ENCODE measurements at places on chromosomes 3 and 15.

GRCh38 chr3:152295806-152296205 is 27.1 kb downstream of the MBNL1 start:
- DNase-seq, result no peak

DNA sequence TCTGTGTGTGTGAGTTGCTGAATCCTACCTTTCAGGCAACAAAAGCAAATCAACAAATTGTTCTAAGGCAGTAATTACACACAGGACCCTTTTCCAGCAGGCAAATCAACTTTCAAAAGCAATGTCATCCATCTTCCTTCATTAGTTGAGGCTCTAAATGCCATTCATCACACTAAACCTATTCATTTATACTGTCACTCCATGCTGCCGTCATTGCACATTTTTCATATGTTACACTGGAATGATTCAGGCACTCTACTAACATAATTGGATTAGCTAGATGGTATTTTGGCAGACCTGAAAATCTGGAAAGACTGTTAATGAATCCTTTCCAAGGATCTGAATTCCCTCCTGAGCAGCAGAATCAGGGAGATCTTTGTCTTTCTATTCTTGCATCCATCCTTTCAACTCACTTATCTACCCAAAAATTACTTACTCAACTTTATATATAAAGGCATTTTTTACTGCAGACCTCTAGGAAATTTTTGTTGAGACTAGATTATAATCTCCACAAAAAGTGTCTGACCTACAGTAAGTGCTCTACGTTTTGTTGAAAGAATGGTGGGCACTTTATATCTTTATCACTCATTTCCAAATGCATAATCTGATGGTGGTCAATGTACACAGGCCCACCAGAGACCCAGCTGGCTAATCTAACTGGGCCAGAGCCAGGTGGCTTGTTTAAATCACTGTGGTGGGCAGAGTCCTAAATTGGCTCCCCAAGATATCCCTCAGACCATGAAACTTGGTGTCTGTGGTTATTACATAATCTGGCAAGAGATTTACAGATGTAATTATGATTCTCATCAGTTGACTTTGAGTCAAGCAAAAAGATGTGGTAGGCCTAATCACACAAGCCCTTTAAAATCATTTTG is 25.0 kb downstream of the MIX23 start:
- DNase-seq, result no peak

DNA sequence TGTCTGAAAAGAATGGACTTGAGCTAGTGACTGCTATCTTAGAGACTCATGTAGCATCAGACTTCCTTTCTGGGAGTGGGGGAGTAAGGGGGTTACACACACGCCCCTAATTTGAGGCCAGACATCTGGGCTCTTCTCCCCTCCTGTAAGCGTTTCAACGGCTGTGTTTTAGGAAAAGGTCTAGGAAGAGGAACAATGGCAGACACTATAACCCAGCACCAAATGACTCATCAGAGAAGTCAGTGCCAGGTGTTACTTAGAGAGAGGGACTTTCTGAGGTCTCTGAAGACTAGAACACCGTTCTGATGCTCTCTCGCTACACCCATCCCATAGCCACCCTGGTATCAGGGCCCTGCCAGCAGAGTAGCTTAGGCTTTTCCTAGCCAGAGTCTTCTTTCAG is 65.5 kb downstream of the SSUH2 start:
- no peak for DNase-seq

DNA sequence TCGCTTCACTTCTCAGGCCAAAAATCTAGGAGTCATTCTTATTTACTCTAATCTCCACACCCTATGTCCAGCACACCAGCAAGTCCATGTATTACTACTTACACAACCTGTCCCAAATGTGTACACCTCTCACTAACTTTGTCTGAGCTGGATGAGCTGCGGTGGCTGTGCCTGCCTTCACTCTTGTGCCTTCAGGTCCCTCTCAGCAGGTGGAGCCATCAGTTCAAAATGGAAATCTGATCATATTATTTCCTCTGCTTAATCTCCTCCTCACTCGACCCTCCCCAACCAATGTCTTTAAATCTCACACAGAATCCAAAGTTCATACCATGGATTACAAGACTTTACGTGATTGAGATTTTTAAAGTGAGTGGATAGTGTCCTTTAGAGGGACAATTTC is 82.8 kb downstream of the SSR3 start:
- no peak for DNase-seq

- DNase-seq, result no peak
Observed at GRCh38 chr15:41906608-41907007, 12.8 kb upstream of the SPTBN5 start.

- no peak for DNase-seq
Observed at GRCh38 chr3:192409201-192409837, 318.0 kb downstream of the FGF12 start.

- DNase-seq, result no peak
Observed at GRCh38 chr3:112779558-112780480, 66.8 kb downstream of the CD200R1L start.

- DNase-seq, result no peak
Observed at GRCh38 chr15:51735228-51736010, 2.0 kb downstream of the LYSMD2 start.
